ENCODE measurements at places on chromosomes 1 and 21. TPM values are rescaled to one million over a fixed set of nuclear protein-coding genes. Genes with fewer than 3 reads are reported as not detected.

DNA sequence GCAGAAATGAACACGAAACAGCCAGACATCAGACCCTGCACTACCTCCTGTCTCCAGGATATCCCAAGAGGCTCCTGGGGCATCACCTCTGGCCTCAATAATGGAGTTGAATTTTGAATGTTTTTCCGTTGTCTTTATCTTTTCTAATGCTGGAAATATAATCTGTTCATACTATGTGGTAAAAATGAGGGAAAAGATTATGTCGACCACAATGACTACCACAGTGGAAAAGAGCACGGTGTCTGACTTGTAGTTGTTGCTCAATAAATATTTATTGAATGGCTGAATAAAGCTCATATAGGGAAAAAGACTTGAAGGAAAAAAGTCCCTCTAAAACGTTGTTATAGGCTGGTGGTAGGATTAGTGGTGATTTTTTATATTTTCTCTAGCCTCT, 44.6 kb upstream of the ROR1 start:
- DNase-seq, result no peak

- DNase-seq, result no peak
Measured at GRCh38 chr21:37558676-37559211, 192.2 kb downstream of the DYRK1A start.

GRCh38 chr1:246157516-246157915, 349.6 kb downstream of the SMYD3 start:
- DNase-seq, result no peak

- no peak for DNase-seq
Measured at GRCh38 chr21:34174470-34174869, 101.1 kb downstream of the MRPS6 start.

DNA sequence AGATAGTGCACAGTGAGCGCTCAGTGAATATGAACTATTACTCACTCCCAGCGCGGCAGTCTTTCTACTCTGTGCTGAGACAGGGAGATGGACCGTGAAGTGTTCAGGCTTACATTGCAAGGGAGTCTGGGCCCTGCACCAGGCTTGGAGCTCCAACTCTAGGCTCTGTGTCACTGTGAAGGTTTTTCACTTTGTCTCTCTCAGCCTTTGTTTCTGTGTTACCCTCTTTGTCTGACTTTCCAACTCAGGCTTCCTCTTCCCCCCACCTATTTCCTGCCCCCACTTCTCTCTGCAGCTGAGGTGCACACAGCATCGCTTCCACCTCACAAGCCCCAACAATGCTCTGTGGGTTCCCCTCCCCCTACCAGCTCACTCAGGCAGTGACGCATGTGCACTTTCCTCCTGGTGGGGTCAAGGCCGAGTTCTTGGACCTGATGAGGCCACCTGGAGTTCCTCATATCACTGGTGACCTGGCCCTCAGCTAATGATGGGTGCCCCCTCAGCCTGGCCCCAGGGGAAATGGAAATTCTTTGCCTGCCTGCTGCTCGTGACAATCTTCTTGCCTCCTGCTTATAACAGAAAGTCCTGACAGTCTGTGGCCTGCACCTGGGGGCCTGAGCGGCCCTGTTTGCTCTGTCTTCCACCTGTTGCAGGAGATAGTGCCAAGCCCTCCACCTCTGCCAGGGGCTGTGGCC, 1.1 kb upstream of the LCK start:
- no peak for DNase-seq

DNA sequence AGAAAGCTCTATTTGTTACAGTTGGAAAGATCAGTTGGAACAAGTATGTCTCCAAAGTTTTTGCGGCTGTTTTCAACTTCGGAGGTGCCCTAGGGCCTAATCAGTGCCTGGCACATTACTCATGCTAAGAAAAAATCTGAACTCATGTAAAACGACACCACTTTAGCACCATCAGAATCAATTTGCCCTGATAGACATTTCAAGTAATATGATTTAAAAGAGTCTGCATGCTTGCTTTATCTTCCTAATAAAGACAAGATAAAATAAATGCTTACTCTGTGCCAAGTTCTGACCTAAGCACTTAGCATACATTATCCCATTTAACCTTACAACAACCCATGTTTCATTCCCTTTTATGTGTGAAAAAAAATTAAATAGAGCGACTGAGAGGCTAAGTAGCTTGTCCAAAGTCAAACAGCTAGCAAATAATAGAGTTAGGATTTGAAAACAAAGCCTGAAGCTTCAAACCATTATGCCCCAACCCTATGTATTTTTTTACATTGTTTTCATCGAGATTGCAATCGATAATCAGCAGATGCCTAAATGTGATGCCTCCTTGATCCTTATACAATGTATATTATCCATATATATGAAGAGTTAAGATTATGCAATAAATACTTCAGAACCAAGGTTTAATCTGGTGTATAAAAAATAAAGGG, 91.3 kb downstream of the DENND1B start:
- no peak for DNase-seq

DNA sequence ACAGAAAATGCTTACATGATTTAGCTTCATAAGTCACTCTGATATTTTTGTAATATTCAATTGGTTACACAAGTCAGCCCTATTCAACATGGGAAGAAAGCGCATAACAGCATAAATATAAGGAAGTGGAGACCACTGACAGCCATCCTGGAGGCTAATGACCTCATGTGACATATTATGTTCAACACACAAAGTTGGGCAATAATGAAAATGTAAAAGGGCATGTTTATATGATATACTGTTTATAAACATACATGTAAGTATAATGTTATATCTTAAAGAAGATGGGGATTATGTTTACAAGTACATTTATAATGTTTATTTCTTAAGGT, 30.2 kb downstream of the EVI5 start:
- no peak for DNase-seq

DNA sequence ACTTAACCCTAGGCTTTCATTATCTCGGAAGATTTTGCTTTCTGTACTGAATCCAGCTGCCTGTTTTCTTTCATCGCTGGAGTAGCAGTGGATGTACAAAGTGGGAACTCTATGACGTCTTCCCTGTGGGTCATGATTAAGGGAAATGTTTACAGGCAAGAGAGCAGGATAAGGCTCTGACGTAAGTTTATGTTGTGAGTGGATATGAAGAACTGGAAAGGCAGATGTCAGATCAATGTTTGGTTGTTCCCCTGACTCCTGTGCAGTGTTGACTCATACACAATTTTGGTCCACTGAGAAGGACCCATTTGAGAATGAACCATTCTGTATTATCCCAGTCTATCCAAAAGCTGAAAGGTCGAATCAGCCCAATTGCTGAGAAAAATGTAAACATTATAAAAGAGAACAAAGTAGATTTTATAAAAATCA, 292.4 kb downstream of the GRIK1 start:
- DNase-seq, result no peak

- no peak for DNase-seq
Measured at GRCh38 chr1:30603081-30603858, 120.1 kb downstream of the MATN1 start.

DNA sequence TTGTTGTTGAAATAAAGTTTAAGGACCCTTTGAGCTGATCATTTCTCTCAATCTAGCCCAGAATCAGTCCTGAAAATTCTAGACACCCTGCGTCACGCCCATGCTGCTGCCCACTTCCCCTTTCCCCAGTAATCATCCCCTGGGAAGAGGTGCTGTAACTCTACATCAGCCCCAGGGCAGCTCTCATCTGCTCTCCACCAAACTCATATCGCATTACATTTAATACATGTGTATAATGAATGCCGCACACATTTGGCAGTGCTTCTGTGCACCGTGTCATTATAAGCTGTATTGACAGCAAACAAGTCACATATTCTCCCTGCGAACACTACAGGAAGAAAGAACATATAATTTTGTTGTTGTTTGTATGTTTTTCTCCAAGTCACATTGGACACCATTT, 539.7 kb upstream of the DAB1 start:
- DNase-seq, result no peak

DNA sequence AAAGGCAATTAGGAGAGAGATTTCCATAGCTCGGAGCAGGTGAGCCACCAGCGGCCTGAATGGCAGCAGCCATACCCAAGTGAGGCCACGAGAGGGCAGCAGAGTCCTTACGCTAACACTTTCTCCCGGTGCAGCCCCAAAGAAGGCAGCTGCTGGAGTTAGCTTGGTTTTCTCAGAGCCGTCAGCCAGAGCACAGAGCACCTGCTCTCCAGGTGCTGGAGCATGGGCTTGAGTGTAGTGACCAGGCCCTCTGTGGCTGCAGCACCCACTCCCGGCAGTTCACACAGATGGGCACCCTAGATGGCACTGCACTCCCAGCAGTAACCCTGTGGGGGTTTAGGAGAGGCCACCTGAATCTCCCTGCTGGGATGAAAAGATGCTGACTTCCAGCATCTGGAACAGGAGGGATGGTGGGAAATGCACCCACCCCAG, 45.8 kb downstream of the TMCC2 start:
- DNase-seq, result peak; percentile 67

- DNase-seq, result no peak
Measured at GRCh38 chr1:189351960-189352359, 1125.7 kb downstream of the BRINP3 start.

DNA sequence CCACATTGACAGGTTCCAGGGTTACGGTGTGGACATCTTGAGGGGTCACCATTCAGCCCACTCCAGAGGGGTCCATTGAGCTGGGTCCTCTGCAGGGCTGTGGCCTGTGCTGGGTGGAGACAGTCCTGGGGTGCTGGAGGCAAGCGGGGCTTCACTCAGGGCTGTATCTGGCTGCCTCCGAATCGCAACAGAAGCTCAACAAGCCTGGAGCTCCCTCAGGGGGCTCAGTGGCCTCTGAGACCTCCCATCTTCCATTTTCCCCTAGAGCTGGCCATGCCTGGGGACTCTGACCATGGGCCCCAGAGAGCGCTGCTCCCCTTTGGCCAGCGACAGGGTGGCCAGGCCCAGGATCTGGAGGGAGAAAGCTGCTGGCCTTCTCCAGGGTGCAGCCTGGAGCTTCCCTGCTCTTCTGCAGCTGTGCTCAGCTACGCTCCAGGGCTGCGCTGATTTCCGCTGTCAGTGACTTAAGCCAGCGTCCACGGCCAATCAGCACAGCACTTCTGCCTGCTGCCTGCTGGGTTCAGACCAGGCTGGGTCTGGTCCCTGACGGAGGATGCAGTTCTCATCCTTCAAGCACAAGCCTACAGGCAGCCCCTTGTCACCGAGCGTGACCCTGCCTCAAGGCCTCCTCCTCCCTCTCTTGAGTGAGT, 45.0 kb upstream of the ADARB1 start:
- DNase-seq, result no peak

DNA sequence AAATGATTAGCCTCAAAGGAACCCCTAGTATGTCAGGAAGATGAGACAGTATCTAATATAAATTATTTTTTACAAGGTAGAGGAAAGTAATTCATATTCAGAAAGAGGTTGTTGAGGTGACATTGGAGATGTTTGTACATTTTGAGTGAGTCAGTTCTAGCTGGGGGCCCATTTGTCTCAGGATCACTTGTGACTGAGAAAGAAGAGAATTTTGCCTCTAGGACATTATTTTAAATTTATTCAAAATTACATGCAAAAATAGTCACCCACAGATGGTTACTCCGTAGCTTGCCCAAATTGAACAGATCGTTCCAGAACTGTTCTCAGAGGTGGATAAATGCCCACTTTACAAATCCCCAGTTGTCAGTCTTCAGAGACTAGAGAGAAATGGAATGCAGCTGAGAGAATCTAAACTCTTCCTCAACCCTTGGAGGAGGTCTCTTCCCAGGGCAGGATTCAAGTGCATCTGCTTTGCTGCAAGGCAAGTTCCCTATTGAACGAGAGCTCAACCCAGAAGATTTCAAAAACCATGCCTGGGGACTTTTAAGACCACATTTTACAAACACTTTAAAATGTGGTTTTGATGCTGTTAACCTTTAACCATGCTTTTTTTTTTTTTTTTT, 987.8 kb upstream of the ADAMTS5 start:
- DNase-seq, result no peak

GRCh38 chr1:61056573-61057439, 25.6 kb upstream of the NFIA start:
- DNase-seq, result peak; percentile 57

DNA sequence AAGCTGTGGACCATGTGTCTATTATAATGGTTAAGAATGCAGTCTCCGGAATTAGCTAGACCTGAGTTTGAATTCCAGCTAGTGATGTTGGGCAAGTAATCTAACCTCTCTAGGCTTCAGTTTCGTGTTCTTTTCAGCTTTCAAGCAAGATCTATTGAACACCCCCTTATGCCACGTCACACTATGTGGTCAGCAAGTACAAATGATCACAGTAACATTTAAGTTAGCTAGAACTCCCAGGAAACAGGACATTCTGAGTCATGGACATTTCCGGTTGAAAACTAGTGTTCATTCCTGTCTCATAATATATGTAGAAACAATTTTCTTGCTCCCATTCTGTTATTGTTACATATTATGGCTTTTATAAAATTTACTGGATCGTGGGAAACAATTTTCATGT, 34.0 kb upstream of the NHLH2 start:
- DNase-seq, result no peak

DNA sequence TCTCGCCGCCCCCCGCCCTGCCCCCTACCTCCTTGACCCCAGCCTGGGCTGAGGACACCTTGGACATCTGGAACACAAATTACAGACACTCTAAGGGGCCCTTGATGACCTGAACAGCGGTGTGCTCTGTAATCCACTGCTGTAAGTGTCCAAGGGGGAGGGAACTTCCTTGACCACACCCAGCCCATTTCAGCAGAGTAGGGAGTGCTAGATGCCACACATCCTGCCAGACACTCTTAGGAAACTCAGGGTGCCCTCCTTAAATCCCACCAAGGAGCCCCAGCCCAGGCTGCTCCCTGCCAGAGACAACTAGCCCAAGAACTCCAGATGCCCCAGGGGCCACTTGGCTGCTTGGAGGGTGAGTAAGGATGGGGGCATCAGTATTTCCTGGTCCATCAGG, 282.2 kb downstream of the RRAGC start:
- no peak for DNase-seq

- no peak for DNase-seq
Measured at GRCh38 chr1:89005286-89006151, 13.1 kb upstream of the KYAT3 start.

DNA sequence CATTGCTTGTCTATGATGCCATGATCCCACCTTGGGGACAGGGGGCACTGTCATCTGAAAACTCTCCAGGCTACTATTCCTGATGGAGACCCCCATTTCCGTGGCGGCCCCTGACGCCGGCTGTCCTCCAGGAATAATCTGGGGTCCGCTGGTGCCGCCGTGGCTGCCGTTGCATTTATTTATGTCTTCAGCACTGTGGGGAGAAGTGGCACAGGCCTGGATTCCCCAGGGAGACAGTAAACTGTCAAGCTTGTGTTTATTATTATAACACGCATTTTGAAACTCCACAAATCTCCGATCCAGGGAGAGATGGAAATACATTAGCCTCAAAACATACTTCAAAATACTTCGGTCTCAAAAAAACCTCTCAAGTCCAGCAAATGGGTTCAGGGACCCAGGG, 126.9 kb upstream of the C1orf174 start:
- no peak for DNase-seq

GRCh38 chr21:32708069-32708468, 19.7 kb downstream of the SYNJ1 start:
- no peak for DNase-seq

- no peak for DNase-seq
Measured at GRCh38 chr1:111867868-111868440, 112.3 kb downstream of the DDX20 start.

- no peak for DNase-seq
Measured at GRCh38 chr1:90381598-90381997, 335.5 kb downstream of the BARHL2 start.

UTS2 gene
- total RNA-seq, result not detected

UBL4B gene
- not detected for total RNA-seq

SPATA46 gene
- not detected for total RNA-seq

OR6N1 gene
- total RNA-seq, result not detected

MSTO1 gene
- 26.2 TPM for total RNA-seq

SELE gene
- total RNA-seq, result 0.94 TPM

YY1AP1 gene
- total RNA-seq, result 393 TPM

C4BPA gene
- not detected for total RNA-seq

ST6GALNAC3 gene
- 16.5 TPM for total RNA-seq

Data from occipital lobe (tissue), 3 donors.